IMR-90 (cell line): ENCODE measurements at places on chromosomes 7 and 10. TPM values are rescaled to one million over a fixed set of nuclear protein-coding genes. Genes with fewer than 3 reads are reported as not detected.
A peak's percentile ranks its signal among the peaks of the same experiment; 100 is the strongest.

Gene PDK4
- under 0.01 TPM in 2 replicates for total RNA-seq

GRCh38 chr10:47286116-47286505 is 13.9 kb upstream of the GDF10 start:
- no peak for DNase-seq

GRCh38 chr7:28703037-28703765 is 254.9 kb downstream of the TRIL start:
- no peak for DNase-seq

DNA sequence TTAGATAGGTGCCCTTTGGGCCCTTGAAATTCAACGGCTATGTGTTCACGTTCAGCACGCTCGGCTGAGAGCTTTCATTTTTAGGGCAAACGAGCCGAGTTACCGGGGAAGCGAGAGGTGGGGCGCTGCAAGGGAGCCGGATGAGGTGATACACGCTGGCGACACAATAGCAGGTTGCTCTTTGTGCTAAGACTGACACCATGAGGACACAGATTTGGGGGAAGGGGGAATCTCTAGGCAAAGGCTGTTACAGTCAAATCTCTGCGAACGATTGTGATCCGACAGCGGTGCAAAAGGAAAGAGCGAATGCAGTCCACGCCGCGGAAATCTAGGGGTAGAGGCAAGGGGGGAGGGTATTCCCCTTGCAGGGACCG is 667 bp downstream of the KLLN start:
- peak; percentile 57 for DNase-seq

DNA sequence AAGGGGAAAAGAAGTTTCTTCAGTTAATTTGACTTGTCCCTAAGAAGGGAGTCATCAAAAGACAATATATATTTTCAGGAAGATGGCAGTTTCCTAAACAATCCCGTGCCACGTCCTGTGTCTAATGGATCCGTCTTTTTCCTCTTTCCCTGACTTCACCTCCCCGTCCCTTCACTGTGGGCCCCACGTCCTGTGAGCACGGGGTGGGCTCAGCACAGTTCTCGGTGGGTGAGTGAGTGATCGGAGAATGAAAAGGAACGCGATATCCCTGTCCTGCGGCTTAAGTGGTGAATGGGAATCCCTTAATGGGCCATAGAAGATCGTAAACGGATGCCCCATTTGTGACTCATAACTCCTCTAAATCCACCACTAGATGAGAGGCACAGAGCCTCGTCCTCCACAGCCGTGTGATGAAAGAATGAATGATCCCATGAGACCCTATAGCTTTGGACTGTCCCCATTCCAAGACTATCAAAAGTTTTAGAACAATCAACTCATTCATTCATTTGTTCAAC is 63.5 kb upstream of the PITRM1 start:
- no peak for DNase-seq

- DNase-seq: no peak
Measured at GRCh38 chr10:35605191-35605590, at the start of gene GJD4. GJD4 (plus strand) TSS chr10:35605341; CDS start chr10:35605568, 227 bp downstream.

Gene EBLN1
- total RNA-seq: not detected in 2 replicates

Gene FGF8
- not detected in 2 replicates for total RNA-seq

Gene SYPL1
- total RNA-seq: 19.0 and 35.6 TPM in 2 replicates

Gene PON1
- not detected in 2 replicates for total RNA-seq

Gene AKR1C1
- 3.6 and 5.0 TPM in 2 replicates for total RNA-seq

GRCh38 chr7:90274161-90274560 is 29.2 kb downstream of the CFAP69 start:
- no peak for DNase-seq
